ENCODE measurements at places on chromosomes 1 and 21.
A peak's percentile ranks its signal among the peaks of the same experiment; 100 is the strongest.

DNA sequence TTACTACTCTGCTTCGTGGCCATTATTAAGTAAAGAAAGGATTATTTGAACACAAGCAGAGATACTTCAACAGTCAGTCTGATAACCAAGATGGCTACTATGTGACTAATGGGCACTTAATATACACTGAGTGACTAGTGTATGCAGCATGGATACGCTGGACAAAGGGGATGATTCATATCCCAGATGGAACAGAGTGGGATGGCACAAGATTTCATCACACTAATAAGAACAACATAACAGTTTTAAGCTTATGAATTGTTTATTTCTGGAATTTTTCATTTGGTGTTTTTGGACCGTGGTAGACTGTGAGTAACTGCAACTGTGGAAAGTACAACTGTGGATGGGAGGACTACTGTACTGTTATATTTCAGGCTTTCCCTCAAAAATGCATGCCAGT lies 9.4 kb downstream of the ZCCHC17 start:
- DNase-seq = no peak

GRCh38 chr21:41302976-41303375 lies 13.6 kb upstream of the FAM3B start:
- DNase-seq = no peak

GRCh38 chr1:36155408-36156328 lies at the start of gene MAP7D1:
Gene MAP7D1, plus strand, starts transcription at chr1:36156160. Its CDS starts 258 bp downstream, at chr1:36156418.
- DNase-seq = peak; percentile 79

GRCh38 chr1:78682496-78682895 lies 32.9 kb downstream of the IFI44 start:
- DNase-seq = no peak

DNA sequence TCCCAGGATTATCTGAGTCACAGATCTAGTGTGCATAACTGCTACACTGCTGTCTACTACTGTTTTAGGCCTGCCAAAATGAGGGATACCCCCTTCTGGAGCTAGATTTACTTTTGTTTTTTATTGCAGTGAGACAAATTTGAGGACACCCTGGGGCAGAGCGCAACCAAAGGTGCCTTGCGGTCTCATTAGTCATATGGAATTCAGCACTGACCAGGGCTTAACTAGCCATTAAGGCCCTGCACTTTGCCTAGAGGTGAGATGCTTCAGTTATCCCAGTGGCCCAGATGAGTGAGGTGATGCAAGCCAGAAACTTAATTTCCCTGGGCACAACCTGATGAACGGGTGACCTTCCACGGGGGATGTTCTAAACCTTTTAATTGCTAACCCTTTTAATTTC lies 998 bp upstream of the SPAG17 start:
- no peak for DNase-seq

Data from stimulated activated CD4-positive, alpha-beta T cell treated with anti-CD3 and anti-CD28 coated beads, Interleukin-15, amount 100 ng/mL, for 1 hour (primary cell).